Stimulated activated CD4-positive, alpha-beta T cell treated with anti-CD3 and anti-CD28 coated beads, Interleukin-4, amount 100 ng/mL, for 48 hours (primary cell): ENCODE measurements at places on chromosomes 12 and 14.

- no peak for DNase-seq
Observed at GRCh38 chr12:31662176-31662849, 2.8 kb downstream of the ETFBKMT start.

- DNase-seq: no peak
Observed at GRCh38 chr14:73198253-73198652, 39.1 kb upstream of the PAPLN start.

DNA sequence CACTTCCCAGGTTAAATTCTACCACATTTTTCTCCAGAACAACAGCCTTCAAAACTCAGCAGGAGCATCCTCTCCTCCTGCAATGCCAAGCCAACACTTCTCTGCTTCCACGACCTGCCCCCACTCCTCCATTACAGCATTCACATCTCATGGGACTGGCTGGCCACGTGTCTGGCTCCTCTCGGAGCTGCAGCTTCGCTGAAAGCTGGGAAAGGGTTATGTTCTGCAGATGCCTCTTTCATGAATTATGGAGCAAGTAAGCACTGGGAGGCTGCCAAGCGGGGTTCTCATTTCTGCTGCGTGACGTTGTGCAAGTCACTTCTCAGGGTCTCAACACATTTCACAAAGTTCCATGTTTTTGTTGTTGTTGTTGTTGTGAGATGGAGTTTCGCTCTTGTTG, 142.2 kb upstream of the RFLNA start:
- DNase-seq: no peak

- no peak for DNase-seq
Observed at GRCh38 chr14:71243697-71244096, 336.4 kb downstream of the PCNX1 start.

DNA sequence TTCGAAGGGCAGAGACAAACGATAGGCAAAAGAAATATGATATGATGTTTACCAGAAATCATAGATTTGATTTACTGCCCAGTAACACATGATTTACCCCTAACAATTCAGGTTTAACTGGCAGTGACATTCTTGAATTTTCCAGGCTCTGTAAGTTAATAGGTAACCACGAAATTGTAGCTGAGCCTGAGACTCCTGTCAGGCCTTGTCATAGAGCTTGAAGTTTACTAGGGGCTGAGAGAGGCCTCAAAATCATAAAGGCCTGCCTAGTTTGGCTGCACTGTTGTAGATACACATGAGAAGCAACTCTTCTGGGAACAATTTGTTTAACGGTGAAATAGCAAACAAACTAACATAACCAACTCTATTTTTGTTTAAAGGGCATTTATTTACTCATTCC, 3.3 kb downstream of the ERP27 start:
- no peak for DNase-seq

DNA sequence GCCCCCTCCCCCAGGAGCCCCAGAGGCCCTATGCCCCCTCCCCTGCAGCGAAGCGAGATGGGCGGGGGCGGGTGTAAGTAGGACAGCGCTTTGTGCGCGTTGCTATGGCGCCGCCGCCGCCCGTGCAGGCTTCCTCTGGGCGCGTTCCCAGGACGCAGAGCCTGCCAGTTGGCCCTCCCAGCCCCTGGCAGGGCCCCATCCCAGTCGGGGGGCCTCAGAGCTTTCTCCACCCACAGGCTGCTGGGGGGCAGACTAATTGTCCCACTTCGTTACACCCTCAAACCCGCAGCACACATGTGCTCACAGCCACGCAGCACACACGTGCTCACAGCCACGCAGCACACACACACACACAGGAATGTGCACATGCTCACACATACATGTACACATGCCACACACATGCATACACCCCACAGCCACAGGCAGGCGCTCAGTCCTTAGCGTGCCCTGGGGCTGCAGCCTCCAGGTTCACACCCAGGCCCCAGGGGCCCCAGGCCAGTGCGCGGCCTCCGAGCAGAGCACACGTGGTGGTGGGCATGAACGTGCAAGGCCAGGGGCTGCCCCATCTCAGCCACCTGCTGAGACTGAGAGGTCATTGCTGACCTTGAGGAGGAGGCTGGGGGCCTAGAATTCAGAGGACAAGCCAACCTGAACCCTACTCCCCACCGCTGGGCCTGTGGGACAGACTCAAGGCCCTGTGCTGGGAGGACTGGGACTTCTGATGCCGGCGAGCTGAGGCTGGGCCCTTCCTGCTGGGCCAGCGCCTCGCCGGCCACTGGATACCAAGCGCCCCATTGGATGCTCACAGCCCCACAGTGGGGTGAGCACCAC, 15.6 kb downstream of the TRMT61A start:
- DNase-seq: no peak

GRCh38 chr12:19423166-19423930, 15.9 kb upstream of the AEBP2 start:
- DNase-seq: no peak

GRCh38 chr12:92845329-92845728, 83.8 kb downstream of the EEA1 start:
- no peak for DNase-seq

DNA sequence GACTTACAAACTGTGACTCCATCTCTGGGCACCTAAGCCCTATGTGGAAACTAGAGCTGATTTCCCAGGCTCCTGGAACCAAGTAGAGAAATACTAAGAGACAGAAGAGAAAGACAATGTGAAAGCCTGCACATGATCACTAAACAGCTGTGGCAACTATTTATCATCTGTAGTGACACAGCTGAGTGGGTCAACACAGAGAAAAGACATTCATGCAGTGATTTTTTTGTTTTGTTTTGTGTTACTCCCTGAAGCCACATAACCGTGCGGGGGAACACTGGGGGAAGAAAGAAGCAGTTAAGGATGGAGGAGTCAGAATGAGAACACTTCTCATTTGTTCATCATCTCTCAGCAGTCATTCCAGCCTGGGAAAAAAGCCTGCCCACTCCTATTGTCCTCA, 1.5 kb downstream of the PRR4 start:
- DNase-seq: no peak

GRCh38 chr12:124518051-124518932, 49.1 kb downstream of the NCOR2 start:
- DNase-seq: no peak

DNA sequence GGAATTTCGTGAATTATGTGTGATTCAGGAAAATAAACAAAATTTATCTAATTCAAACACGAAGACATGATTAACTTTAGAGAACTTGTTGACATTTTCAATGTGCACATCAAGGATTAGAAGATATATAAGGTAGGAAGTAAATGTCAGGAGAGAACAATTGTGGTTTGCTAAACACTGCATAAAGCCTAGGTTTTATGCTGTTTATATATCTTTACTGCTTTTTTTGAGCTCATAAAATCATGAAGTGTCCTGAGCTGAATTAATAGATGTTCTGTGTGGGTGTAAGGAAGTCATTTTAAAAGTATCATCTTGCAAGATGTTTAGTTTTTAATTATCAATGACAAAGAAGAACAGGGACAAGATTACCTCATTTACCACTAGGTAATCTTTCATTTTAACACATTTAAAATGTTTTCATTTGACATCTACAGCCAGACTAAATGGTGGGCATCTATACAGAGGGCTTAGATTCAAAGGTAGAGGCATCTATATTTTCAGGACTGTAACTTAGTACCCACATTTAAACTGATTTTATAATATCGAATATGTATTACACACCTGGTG, 382.8 kb downstream of the ADAMTS20 start:
- no peak for DNase-seq

DNA sequence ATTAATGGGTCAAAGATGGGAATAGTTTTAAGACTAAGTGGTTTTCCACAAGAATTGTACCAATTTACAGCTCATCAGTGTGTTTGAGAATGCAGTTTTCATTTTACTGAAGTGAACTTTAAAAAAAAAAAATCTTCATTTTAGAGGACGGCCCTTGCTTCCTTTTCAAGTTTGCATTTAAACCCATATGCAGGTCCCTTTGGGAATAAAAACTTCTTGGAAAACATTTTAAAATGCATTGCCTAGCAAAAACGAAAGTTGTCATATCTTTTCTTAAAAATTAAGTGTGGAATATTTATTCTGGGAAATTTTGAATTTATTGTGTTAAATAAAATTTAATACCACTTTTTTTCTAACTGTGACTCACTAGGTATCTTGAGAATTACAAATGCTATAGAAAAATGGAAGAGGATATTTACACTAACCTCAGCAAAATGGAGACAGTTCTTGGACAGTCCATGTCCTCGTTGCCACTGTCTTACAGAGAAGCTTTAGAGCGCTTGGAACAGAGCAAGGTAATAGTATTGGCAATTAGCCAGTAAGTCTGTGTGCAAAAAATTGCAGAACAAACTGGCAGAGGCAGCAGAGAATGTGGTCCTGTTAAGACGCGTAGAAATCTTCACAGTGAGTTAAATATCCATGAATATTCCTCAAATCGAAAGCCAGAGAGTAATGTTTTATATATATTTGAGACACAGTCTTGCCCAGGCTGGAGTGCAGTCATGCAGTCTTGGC, 209.7 kb downstream of the SYNE2 start:
- DNase-seq: no peak

DNA sequence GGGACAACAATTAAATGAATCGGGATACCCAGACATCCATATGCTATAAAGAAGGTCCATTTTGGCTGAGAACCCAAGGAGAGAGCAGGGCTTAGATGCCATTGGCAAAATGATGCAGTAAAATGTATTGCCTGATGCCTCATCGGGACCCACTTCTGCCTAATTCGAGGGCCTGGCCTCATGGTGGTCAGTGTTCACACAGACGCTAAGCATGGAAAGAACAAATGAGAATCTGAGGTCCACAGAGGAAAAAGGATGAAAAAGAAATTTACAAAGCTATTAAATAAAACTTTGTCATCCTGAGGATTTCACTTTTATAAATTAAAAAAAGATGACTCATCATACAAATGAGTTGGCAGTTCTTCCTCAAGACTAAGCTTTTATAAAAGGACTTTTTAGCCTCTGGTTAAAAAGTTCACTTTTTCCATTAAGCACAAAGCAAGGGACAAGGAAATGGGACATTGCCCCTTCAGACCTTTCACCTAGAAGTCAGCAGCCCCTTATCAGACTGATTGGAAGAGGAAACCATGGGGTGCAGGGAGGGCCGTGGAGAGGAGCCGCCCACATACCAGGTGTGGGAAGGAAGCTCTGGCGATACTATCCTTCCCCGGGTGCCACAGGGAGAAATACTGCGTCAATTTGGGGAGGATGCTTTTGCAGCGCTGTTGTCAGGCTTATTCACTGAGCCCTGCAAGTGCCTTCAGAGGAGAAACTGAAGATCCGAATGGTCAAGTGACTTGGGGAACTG, 176.0 kb downstream of the EGLN3 start:
- DNase-seq: no peak
